ENCODE measurements at places on chromosomes 3 and 15.
A peak's percentile ranks its signal among the peaks of the same experiment; 100 is the strongest.

DNA sequence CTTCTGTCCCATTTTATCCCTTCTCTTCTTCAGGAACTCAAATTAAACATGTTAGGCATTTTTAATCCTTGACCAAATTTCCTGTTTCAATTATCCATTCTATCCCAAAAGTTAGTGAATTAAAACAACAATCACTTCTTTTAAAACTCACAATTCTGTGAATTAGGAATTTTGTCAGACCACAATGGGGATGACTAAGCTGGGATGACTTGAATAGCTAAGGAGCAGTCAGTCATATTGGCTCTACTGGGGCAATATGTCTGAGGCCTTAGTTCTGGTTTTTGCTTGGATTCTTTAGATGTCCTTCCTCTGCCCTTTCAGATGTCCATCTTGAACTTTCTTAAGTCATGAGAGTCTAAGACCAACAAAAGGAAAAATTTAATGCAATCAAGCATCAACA, 178.2 kb upstream of the TGFBR2 start:
- DNase-seq: no peak

DNA sequence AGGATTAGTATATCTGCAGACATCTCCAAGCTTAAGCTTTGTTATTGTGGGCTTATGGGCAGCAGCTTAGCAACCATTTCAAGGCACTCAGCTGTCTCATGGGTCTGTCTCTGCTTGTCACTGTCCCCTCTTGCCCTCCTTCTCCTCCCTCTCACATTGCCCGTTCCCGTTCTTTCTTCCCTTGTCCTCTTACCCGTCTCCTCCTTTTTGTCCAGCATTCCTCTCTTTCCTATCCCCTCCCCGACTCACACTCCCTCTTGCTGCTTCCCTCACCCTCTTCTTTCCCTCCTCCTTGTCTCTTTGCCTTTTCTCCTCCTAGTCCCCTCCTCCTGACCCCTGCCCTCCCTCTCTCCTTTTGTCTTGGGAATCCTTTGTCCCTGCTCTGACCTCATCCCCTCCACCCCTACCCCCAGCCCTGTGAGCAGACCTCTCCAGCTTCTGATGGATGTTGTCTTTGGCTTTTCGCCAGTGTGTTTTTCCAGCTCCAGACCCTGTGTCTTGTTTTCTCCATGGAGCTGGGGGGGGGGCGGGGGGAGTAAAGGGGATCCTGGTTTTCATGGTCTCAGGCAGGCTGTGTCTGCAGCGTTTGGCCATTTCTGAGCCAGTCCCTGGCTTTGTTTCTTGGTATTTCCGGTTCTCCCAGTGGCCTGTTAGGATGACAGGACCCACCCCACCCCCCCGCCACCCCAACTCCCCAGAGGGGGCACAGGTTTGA, 47.9 kb upstream of the TRAK1 start:
- DNase-seq: no peak

GRCh38 chr3:48428572-48429316, 1.1 kb downstream of the PLXNB1 start:
- DNase-seq: no peak

DNA sequence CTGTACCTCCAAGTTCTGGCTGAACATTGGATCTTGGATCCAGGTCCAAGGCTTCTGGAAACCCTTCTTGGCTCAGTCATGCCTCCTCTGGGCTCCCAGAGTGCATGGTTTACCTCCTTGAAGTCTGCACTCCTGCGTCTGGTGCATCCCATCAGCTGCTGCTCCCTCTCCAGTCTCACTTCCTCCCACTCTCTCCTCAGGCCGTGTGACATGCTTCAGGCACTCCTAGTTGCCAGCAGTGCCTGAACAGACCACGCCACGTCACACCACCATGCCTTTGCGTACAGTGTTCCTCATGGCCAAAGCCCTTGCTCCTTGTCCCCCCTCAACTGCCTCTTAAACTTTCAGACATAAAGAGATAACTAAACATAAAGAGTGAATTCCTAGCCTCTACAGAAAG, 5.7 kb downstream of the GPR27 start:
- DNase-seq: no peak

DNA sequence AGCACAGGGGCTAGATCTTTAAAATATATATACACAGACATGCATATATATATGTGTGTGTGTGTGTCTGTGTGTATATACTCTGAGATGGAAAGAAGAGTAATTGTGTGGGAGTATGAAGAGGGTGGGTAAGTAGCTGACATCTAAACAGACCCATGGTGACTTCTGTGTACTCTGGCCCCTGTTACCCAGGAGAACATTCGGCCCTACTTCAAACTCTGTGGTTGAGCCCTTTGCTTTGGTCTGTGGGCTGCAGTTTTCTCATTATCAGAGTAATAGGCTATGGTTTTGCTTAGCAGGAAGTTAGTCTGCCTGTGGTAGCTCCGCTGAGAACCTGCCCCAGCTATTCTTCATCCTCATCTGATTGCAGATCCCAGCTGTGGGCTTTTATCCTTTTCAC, 141.4 kb downstream of the RBPMS2 start:
- DNase-seq: no peak

GRCh38 chr3:82103241-82103640, 341.8 kb upstream of the GBE1 start:
- no peak for DNase-seq

GRCh38 chr15:48811325-48811958, 573 bp upstream of the CEP152 start:
- no peak for DNase-seq

- no peak for DNase-seq
These were observed 185.2 kb upstream of the IL12A start for GRCh38 chr3:159803459-159803858.

DNA sequence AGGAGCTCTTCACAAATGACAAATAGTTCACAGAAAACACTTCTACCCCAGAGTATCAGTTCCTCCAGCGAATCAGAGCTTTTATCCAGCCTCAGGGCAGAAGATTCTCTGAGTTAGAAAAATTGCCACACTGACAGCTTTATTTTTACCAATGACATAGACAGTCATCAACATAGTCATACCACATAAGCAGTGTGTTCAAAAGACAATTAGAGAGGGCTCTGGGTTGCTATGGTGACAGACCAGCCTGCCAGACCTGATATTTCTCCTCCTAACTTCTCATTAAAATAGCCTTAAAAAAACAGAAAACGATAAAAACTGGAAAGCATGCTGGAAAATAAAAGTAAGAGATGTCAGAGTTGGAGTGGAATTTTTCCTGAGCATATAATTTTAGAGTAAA, 45.9 kb upstream of the COL6A5 start:
- DNase-seq: no peak

DNA sequence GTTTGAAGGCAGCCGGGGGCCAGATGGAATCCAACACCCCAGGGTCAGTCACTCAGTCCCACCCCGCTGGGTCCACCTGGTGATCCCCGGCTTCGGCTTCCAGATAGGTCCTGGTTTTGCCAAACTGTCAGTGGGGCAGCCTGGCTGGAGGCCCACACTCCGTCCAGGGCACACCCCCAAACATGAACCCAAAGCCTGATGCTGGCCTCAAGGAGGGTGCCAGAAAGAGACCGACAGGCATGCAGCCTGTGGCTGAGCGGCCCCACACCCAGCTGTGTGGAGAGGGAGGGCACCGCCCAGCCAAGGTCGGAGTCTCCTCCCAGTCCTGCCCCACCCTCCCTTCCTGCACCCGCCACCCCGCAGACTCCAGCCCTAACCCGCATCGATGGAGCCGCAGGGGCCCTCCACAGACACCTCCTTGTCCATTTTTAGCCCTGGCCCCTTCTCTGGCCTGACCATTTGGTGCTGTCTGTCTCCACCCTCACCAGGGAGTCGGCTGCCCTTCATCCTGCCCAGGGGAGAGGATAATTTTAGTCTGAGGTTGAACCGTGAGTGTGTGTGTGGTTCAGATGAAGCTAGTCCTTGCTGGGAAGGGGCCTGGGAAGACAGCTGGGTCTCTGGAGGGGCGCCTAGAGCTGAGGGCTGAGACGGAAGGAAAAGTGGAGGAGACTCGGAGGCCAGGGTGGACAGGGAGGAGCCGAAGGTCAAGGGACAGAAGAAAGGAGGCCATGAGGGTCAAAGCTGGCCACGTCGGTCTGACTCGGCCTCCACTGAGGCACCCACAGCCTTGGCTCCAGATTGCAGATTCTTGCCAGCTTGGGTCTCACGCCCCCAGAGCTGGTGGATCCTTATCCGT, 23.1 kb downstream of the TNK2 start:
- no peak for DNase-seq

DNA sequence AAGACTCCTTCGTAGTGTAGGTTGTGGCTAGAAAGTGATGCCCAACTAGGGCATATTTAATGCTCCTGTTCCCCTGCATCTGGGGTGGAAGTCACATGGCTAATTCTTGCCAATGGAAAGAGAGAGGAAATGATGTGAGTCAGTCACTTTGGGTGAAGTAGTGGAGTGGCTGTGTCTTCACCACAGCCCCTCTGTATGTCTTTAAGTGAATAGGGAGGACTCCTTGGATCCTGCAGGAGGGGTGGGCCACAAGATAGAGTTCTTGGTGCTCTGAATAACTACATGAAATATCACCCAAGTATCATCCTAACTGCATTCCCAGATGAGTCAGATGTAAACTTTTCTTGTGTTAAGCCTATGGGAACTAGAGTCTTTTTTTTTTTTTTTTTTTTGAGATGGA, 17.8 kb upstream of the MB21D2 start:
- no peak for DNase-seq

GRCh38 chr3:48402281-48402732, 27.6 kb downstream of the PLXNB1 start:
- DNase-seq: peak; percentile 68

- DNase-seq: no peak
These were observed 579 bp upstream of the UBE3A start for GRCh38 chr15:25439369-25439836.

DNA sequence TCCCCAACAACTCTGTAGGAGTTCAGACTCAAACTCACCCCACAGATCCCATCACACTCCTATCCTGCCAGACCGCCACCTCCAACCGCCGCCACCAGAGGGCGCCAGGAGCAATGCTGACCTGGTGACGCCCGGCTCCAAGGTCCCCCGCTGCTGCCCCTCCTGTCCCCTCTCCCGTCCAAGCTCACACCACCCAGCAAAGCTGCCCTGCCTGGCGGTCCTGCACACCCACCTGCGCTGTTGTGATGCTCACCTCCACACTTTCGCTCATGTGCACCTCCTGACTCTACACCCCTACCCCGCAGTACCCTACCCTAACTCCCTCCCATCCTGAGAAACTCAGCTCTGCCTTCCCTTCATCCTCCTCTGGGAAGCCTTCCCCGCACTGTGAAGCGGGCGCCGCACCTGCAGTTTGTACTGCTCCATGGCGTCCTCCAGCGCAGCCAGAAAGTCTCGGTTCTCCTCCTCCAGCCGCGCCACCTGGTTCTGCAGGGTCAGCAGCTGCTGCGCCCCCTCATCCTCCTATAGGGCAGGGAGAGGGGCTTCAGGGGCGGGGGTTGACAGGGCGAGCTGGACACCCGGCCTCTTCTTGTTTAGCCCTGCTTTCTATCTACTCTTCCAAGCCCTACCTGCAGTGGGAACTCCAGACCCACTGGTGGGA, 7.9 kb downstream of the KIF7 start:
- DNase-seq: no peak
